ENCODE measurements at places on chromosomes 7 and 10. TPM values are rescaled to one million over a fixed set of nuclear protein-coding genes. Genes with fewer than 3 reads are reported as not detected.

The NPY4R gene
- total RNA-seq: not detected

The SAP25 gene
- not detected for total RNA-seq

The LBX1 gene
- not detected for total RNA-seq

The OR13A1 gene
- total RNA-seq: not detected

The ICA1 gene
- 45.6 TPM for total RNA-seq

The ARHGAP22 gene
- 76.5 TPM for total RNA-seq

The POU6F2 gene
- not detected for total RNA-seq

The BET1 gene
- total RNA-seq: 34.2 TPM

The OLAH gene
- not detected for total RNA-seq

The SLC26A4 gene
- 1.7 TPM for total RNA-seq

The MICU1 gene
- 39.1 TPM for total RNA-seq

The KCNIP2 gene
- total RNA-seq: 0.79 TPM

The PLXDC2 gene
- total RNA-seq: 1.5 TPM

The TCERG1L gene
- total RNA-seq: not detected

The FXYD4 gene
- not detected for total RNA-seq

The LRIT1 gene
- not detected for total RNA-seq

The PCGF6 gene
- 17.6 TPM for total RNA-seq

The UMAD1 gene
- 6.0 TPM for total RNA-seq

The PAOX gene
- 4.6 TPM for total RNA-seq

The PRLHR gene
- not detected for total RNA-seq

The NEBL gene
- 2.2 TPM for total RNA-seq

The CFAP43 gene
- 0.22 TPM for total RNA-seq

The CYP26C1 gene
- total RNA-seq: 0.80 TPM

The DNAJC12 gene
- 0.53 TPM for total RNA-seq

The ZKSCAN5 gene
- total RNA-seq: 13.6 TPM

The MYOZ1 gene
- not detected for total RNA-seq

The SPDYE16 gene
- not detected for total RNA-seq

The SH2D4B gene
- total RNA-seq: under 0.01 TPM
